ENCODE measurements at places on chromosomes 16 and 17.

- no peak for DNase-seq
Measured at GRCh38 chr16:10370096-10370726, 15.7 kb upstream of the ATF7IP2 start.

- no peak for DNase-seq
Measured at GRCh38 chr16:17241264-17241835, 229.4 kb downstream of the XYLT1 start.

GRCh38 chr17:15095935-15096334 is 169.2 kb downstream of the PMP22 start:
- no peak for DNase-seq

DNA sequence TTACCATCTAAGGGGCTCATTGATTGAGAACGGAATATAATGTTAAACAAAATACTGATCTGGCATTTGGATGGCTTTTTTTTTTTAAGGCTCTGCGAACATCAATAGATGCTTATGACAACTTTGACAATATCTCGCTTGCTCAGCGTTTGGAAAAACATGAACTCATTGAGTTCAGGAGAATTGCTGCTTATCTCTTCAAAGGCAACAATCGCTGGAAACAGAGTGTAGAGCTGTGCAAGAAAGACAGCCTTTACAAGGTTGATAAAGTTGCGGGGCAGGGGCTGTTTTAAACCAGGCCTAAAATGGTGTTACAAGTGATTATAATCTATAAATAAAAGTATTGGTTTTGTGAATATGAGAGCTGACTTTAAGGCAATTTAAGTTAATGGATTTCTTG is 22.3 kb downstream of the PTRH2 start:
- no peak for DNase-seq

GRCh38 chr17:20927308-20927977 is 115.4 kb downstream of the USP22 start:
- no peak for DNase-seq

- DNase-seq: no peak
Measured at GRCh38 chr17:61478790-61479492, 26.7 kb downstream of the TBX4 start.

GRCh38 chr17:80619535-80620235 is 75.0 kb downstream of the RPTOR start:
- DNase-seq: no peak

DNA sequence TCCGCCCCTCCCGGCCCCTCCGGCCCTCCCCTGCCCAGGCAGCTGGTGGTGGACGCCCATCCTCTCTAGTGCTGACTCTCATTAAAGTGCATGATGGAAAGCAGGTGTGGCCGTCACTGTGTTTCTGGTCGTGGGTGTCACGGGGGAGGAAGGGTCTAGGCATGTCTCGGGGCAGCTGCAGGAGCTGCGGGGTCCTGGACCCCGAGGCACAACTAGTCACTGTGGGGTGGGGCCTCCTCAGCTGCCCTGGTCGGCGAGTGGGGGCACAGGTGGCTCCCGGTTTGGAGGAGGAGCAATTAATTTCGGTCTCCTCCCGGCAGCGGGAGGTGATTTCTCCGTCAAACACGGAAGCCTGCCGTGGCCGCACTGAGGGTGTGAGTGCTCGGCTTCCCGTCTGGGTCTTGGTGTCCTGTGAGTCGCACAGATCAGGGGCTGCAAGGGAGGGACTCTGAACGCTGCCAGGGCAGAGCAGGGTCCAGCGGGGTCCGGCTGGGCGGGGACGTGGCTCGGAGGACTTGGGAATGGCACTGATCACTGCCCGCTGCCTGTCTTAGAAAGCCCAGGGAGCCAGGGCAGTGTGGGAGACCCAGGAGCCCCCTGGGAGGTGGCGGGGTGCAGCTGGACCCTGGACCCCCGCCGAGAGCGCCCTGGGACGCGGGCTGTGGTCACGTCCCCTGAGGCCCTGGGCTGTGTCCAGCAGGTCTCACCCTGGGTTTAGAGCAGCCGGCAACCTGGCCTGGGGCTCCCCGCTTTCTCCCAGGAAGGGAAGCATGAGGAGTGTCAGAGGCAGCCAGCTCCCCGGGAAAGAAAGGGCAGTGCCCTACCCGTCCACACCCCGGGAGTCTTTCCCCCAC is 3.3 kb downstream of the TPSD1 start:
- DNase-seq: no peak

- no peak for DNase-seq
Measured at GRCh38 chr17:61363601-61364462, 35.8 kb upstream of the TBX2 start.

GRCh38 chr16:50709980-50710379 is 16.6 kb downstream of the NOD2 start:
- no peak for DNase-seq

GRCh38 chr17:59337741-59338299 is 6.4 kb downstream of the YPEL2 start:
- no peak for DNase-seq

GRCh38 chr17:22266231-22266630 is 573.9 kb downstream of the KCNJ18 start:
- DNase-seq: no peak

GRCh38 chr17:27915709-27916108 is 22.5 kb upstream of the LYRM9 start:
- DNase-seq: no peak

GRCh38 chr17:16214190-16215001 is 938 bp downstream of the NCOR1 start:
- no peak for DNase-seq

DNA sequence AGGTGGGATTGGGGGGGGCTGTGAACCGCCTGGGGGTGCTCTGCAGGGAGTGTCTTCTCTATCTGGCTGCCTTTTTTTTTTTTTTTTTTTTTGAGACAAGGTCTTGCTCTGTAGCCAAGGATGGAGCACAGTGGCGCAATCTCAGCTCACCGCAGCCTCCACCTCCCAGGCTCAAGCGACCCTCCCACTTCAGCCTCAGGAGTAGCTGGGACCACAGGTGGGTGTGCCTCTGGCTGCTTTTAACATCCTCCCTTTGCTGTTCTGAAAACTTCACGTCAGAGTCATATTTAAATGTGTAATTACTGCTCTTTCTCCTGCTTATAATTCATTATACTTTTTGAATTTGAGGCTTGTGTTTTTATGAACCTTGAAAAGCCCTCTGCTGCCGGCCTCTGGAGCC is 78.4 kb downstream of the ZNF778 start:
- DNase-seq: no peak

DNA sequence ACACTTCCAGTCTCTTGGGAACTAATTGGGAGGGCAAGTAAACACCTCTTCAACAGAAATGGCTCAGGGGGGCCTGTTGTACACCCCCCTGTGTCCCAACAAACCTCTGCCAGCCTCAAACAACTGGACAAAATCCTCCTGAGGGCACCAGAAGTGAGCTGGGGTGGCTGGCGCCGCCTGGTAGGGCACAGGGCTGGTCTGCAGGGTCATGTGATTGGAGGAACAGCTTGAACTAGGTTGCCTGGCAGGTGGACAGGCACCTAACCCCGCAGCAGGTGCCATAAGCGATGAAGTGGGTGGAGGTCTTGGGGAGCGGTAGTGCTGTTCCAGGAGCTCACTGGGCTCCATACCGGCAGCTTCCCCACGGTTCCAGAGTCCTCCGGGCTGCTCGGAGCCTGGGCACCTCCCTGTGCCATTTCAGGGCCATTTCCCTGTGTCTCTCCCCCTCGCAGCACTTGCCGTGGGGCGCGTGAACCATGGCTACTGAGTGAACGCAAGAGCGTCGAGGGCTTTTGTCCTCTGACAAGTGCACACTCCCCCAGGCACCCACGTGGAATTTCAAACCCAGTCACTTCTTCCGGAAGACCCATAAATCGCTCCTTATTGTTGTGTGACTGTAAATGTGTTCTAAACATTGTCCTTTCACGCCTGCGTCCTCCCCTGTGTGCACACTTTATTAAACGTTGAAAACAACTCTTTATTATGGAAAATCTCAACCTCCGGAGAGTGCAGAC is 101.5 kb downstream of the SEC14L1 start:
- no peak for DNase-seq

- DNase-seq: no peak
Measured at GRCh38 chr17:19254651-19255050, 17.5 kb downstream of the EPN2 start.

- no peak for DNase-seq
Measured at GRCh38 chr16:53882310-53882709, 178.4 kb downstream of the FTO start.

DNA sequence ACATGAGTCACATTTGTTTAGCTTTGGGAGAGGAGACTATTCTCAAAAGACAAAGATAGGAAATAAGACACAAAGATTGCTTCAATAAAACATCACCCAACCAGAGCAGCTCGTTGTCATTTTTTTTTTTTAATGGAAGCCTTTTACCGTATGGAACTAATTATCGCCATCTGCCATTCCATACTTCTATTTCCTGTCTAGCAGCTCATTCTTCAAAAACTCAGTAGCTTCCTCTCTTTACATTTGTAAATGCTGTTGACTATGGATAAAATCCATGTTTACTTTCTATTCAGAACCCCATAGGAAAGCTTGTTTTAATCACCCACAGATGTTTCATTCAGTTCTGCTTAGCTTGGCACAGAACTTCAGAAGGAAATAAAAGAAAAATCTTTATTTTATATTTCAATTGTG is 110.0 kb upstream of the PSMD7 start:
- no peak for DNase-seq

DNA sequence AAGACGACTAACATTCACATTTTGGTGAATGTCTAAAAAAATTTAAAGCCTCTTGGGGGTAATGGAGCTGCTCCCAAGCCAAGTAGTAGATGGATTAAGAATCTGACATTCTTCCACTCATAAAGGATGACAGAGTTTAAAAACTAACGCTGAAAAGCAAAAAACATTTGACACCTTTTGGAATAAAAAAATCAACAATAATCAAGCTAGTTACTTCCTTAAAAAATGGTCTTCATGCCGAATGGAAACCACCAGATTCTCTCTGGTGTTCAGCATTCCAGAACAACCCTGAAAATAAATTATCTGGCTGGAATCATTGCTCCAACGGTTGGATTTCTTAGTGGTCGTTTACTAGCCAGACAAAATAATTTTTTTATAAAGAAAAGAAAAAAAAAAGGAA is 18.0 kb downstream of the HLF start:
- DNase-seq: no peak

- no peak for DNase-seq
Measured at GRCh38 chr16:53962041-53962440, 258.1 kb downstream of the FTO start.

DNA sequence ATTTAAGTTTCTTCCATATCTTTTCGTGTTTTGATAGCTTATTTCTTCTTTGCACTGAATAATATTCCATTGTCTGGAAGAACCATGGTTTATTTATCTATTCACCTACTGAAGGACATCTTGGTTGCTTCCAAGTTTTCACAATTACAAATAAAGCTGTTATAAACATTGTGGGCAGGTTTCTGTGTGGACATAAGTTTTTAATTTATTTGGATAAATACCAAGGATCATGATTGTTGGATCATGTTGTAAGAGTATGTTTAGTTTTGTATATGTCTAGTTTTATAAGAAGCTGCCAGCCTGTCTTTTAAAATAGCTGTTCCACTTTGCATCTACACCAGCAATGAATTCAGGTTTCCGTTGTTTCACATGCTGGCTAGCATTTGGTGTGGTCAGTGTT is 339.4 kb downstream of the CDH11 start:
- no peak for DNase-seq

- no peak for DNase-seq
Measured at GRCh38 chr16:3595521-3596021, 15.8 kb downstream of the SLX4 start.

GRCh38 chr17:17812211-17813054 is 24.4 kb downstream of the SREBF1 start:
- DNase-seq: no peak

DNA sequence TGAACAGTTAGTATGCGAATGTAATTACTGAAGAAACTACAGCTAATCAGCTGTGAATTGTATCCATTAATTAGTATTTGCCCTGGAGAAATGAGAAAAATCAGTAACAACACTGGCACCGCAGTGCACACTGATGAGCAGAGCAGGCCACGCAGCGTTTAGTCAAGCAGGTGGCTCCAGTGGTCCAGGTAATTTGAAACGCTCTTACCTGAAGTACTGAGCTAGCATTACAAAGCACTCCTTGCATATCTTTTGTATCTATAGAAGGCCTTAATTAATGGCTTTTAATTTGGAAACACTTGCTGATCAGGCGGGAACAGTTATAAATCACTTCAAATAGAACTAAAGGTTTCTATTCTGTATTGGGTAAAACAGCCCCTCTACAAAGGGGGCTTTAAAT is 76.4 kb downstream of the TOX3 start:
- DNase-seq: no peak

DNA sequence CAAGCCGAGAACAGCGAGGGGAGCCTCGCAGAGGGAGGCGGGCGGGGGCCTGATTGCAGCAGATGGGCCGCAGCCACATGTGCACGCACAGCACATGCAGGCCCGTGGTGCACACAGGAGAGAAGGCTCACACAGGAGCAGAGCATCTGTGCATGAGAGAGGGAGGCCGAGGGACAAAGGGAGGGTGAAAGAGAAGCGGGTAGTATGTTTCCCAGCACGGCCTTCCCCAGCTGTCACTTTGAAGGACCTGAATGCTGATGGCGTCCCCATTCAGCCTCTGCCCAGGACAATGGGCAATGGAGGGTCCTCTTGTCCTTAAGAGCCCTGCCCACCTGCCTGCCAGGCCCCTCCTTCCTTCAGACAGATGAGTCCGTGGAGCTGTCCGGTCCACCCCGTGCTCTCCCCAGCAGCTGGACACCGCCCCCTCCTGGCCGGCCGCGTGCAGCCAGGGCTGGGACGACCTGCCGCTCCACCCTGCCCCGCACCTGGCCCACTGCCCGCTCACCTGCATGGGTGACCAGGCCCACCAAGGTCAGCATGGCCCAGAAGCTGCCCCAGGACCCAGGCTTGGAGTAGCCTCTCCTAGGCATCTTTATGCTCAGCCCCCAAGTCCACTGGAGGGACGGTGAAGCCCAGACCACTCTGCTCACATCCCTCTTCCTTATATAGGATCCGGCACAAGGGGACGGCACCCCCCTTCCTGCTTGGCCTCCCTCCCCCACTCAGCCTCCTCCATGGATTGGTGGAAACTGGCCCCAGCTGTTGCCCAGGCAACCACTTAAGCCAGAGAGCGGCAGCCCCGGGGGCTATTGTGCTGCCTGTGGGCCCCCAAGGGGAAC is at the start of gene BTBD17:
Gene BTBD17 (minus strand): TSS at position 639 of the 839 bp plus-strand sequence. CDS start 49 bp downstream, at position 590.
- DNase-seq: no peak

GRCh38 chr16:78976212-78976611 is 624.3 kb downstream of the MAF start:
- no peak for DNase-seq

DNA sequence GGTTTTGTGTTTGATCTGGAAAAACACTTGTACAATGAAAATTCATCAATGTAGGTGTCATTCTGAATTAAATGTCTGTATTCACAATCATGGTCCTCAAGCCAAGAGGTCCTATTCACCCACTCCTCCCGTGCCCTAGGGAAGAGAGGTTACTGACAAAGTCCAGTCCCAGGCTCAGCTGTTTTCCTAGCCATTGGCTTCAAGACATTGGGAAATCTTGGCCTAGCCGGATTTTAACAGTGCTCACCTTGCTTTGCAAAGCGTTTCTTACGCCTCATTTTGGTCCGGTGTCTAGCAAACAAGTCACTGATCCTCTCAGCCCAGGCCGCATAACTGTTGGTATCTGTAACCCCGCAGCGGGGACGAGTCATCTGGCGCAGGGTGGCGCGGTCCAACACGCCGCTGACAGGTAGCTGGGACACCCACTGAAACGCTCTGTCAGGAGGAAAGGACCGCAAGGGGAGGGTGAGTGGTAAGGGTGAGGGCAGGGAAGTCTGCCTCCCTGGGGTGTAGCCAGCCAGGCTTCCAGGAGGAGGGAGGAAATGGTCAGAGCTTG is 16.7 kb downstream of the MMP28 start:
- DNase-seq: no peak

- no peak for DNase-seq
Measured at GRCh38 chr16:10610499-10611184, 30.2 kb upstream of the EMP2 start.

- no peak for DNase-seq
Measured at GRCh38 chr16:50425648-50426047, 56.9 kb upstream of the BRD7 start.

All from cerebellar nuclear complex (tissue), 1 donor.